ENCODE measurements at places on chromosomes 6 and 20.

DNA sequence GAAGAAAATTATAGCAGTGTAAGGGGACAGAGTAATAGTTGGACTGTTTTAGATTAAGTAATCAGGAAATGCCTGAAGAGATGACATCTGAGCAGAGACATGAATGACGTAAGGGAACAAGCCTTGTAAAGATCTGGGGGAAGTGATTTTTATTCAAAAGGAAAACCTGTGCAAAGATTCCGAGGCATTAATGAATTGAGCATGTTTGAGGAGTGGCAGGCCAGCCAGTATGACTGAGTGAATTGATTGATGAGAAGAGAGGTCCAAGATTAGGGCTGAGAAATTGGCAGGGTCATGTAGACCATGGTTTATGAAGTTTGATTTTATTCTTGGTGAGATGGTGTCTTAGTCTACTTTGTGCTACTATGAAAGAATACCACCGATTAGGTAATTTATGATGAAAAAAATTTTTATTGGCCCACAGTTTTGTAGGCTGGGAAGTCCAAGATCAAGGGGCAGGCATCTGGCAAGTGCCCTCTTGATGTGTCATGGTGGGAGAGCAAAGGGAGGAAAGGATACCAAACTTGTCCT lies 95.1 kb downstream of the LIN28B start:
- no peak for DNase-seq

DNA sequence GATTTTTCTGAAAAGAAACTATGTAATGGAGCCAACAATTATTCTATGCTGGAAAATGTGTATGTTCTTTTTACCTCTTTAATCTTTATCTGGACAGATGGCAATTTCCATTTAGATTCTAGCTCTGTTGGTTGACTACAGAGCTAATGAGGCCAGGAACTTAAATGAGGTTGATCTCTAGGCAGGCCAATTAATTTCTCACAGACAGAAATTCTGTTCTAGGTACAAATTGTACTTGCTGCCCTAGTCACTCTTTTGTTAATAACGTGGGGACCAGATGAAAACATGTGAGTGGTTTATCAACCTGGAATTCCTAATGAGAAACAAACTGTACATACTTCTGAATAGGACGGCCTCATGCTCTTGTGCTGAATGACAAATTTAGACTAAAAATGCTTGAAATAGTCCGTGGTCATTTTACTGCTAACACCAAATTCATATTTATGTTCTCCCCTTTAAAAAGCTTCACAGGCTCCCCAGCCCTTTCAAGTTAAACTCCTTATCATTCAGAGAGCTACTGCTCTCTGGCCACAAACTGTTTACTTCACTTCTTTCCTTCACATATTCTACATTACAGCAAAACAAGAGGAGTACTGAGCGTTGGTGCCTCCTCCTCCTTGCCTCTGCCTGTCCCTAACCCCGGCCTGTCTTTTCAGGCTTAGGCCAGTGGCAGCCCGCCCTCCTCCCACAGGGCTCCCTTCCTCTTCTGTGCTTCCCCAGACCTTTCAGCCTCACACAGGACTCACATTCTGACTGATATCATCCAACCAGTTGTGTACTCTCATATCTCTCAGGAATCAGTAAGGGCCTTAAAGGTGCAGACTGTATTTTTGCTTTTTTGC lies 41.4 kb downstream of the DTNBP1 start:
- no peak for DNase-seq

DNA sequence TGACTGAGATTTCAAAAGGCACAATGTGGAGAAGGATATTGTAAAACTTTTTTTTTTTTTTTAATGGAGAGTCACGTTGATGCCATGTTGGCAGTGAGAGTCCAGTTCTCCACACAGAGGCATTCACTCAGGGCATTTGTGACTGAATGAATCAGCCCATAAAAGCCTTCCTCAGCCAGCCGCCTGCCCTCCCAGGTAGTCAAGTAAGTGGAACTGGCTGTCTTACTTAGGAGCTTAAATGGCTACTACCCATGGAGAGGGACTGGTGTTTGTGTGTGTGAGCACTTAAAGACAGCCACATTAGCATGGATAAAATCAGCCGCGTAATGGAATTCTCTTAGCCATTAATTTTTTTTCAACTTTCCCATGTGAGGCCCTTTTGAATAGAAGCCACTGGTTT lies 12.6 kb downstream of the AAR2 start:
- no peak for DNase-seq

GRCh38 chr6:53055873-53056272 lies 9.3 kb upstream of the FBXO9 start:
- DNase-seq = no peak

DNA sequence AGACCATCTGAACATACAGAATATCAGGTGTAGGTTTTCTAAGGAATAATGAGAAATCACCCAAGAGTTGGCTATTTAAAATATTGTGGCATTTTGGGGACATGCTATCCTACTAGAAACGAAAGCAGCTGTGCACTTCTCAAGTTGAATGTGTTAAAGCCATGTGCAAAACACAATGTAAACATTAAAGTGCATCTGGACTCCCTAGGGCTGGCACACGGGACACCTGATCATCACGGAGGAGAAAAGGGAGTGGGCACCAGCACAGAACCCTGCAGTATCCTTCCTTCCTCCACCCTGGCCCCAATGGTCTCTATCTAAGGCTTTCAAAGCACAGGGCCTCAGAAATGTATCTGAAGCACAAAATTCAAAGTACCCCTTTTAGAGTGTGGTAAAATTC lies 94.3 kb downstream of the INSM1 start:
- no peak for DNase-seq

GRCh38 chr20:45440891-45441685 lies 25.1 kb downstream of the PIGT start:
- DNase-seq = no peak

GRCh38 chr6:5125152-5126006 lies 40.2 kb downstream of the PPP1R3G start:
- no peak for DNase-seq

GRCh38 chr20:34710568-34710839 lies 6.4 kb downstream of the TP53INP2 start:
- no peak for DNase-seq

- no peak for DNase-seq
Measured at GRCh38 chr6:41446907-41447545, 99.2 kb upstream of the FOXP4 start.

- no peak for DNase-seq
Measured at GRCh38 chr6:25623879-25624278, 28.1 kb upstream of the SCGN start.

GRCh38 chr6:165841153-165841558 lies 178.1 kb upstream of the PDE10A start:
- no peak for DNase-seq

- DNase-seq = no peak
Measured at GRCh38 chr6:1080453-1081337, 231.2 kb upstream of the FOXQ1 start.

GRCh38 chr6:13012296-13012695 lies 295.7 kb downstream of the PHACTR1 start:
- no peak for DNase-seq

- no peak for DNase-seq
Measured at GRCh38 chr6:169669889-169670288, 31.9 kb downstream of the WDR27 start.

DNA sequence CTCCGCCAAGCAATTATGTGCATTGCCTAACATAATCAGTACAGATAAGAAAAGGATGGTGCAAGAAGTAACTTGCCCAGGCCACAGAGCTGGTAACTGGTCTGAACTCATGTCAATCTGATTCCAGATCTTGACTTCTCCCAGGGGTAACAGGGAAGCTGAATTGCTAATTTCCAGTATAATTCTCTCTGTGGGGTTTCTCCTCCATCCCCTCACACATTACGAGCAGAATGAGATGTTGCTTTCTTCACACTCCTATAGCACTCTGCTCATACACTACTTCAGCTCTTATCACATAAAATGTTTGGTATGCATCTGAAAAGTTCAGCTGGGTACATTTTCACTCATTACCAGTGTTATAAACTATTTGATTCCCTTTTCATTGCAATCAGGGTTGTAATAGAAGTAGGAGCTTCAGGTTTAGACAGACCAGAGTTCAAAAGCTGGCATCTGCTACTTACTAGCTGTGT lies 24.0 kb upstream of the LRRC1 start:
- DNase-seq = no peak

- DNase-seq = no peak
Measured at GRCh38 chr20:58340151-58340550, 30.6 kb downstream of the RAB22A start.

- no peak for DNase-seq
Measured at GRCh38 chr20:62721511-62722370, 13.1 kb downstream of the NTSR1 start.

All from D721Med (cell line).